NCI-H2107 (cell line): ENCODE measurements at places on chromosomes 3 and 15.

DNA sequence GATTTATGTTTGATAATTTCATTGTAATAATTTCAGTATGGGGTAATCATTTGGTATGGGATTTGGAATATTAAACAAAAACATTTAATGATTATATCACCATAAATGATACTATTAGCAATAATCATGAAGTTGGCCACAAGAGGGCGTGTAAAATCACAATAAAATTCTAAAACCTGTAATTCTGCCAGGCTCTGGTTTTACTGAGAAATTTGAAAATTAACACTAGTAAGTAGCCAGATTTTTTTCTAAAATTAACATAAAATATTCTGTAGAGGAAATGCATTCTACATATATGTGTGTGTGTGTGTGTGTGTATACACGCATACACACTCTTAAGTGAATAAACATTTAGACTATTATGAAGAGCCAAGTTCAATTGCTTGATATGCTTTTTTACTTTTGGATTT is 40.5 kb downstream of the FEZF2 start:
- no peak for DNase-seq

DNA sequence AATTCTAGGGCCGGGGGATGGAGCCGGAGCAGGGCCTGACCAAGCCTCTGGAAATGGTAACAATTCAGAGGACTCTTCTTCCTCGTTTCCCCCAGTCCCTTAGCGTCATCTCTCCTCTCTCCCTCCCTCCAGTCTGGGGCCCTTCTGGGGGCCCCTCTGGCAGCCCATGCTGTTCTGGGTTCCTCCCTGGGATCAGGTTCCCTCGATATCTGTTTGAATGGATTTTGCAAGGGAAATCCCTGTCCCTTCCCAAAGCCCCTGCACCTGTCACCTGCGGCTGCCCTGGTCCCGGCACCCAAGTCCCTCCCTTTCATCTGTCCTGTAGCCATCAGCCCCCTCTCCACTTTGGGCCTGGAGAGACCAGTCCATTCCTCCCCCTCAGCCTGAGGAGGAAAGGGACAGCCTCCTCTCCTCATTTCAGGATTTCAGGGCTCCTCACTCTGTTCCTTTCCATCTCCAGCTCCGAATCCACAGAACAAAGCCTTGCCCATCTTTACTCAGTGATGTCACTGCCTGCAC is 1.7 kb upstream of the PLCB2 start:
- no peak for DNase-seq

DNA sequence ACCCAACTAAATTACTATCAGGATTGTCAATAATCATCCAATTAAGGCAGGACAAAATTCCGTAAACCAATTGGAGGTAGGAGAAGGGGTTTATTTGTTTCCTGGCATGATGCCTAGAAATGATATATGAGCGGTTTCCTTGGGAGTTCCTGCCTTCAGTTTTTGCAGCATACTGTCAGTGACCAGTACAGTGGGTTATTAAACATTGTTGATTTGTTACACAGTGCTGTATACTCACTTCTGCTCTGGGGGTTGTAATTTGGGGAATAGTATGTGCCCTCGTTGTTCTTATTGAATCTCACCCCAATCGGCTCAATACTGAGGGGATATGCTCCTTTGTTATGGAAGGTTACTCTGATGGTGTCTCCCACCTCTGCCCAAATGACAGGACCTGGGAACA is 22.2 kb downstream of the CP start:
- DNase-seq: no peak

GRCh38 chr15:97446138-97446537 is 514.4 kb upstream of the ARRDC4 start:
- no peak for DNase-seq

DNA sequence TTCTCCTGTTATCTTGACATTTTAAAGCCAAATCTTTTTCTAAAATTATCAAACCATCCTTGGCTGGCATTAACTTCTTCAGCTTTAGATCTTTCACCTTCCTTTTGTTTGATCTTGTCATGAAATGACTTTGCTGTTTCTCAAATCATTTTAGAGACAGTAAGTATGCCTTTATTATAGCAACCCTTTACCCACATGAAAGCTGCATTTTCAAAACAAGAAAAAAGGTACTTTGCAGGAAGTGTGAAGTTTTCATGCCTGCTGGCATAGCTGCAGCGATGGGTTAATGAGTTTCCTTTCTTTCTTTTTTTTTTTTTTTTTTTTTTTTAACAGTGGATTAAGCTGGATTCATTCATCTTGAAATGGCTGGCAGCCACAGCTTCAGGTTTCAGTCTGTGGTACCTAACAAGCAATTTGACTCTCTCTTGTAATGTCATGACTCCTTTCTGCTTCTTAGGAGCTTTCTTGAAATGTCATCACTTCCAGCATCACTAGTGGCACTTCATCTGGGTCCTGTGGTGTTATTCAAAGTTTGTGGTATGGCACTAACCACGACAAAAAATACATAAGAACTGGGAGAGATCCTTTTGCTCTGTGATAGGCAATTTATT is 18.8 kb downstream of the SLC25A26 start:
- DNase-seq: peak; percentile 15

- DNase-seq: no peak
These were observed 27.6 kb upstream of the TOP2B start for GRCh38 chr3:25692341-25692740.

- no peak for DNase-seq
These were observed 351.6 kb downstream of the TBC1D5 start for GRCh38 chr3:17390785-17391184.

DNA sequence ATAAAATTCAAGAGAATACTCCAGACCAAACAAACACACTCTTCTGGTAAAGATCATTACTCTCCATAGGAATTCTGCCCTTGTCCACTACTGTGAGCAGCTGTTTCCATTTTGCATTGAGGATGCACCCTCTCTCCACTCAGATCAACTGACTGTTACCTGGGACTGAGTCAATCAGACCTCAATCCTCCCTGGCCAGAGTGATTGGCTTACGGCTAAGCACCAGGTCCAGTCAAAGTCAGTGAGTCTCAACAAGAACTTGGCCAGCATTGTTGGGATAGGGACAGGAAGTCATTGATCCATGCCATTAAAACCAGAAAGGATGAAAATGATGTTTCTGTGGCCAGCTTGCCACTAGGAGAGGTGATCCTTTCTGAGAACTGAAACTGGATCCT is 79.7 kb downstream of the WNT5A start:
- DNase-seq: no peak

DNA sequence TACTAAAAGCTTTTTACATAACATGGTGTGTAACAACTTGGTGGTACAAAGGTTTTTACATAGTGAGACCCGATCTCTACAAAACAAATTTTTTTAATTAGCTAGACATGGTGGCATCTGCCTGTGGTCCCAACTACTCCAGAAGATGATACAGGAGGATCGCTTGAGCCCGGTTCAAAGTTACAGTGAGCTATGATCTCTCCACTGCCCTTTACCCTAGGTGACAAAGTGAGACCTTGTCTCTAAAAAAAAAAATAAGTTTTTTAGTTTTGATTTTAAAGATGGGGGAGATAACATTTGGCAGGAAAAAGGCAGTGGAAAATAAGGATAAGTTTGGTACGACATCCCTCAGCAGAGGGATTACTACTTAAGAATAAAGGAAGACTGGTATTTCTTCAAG is 5.9 kb downstream of the FAM162A start:
- DNase-seq: no peak

DNA sequence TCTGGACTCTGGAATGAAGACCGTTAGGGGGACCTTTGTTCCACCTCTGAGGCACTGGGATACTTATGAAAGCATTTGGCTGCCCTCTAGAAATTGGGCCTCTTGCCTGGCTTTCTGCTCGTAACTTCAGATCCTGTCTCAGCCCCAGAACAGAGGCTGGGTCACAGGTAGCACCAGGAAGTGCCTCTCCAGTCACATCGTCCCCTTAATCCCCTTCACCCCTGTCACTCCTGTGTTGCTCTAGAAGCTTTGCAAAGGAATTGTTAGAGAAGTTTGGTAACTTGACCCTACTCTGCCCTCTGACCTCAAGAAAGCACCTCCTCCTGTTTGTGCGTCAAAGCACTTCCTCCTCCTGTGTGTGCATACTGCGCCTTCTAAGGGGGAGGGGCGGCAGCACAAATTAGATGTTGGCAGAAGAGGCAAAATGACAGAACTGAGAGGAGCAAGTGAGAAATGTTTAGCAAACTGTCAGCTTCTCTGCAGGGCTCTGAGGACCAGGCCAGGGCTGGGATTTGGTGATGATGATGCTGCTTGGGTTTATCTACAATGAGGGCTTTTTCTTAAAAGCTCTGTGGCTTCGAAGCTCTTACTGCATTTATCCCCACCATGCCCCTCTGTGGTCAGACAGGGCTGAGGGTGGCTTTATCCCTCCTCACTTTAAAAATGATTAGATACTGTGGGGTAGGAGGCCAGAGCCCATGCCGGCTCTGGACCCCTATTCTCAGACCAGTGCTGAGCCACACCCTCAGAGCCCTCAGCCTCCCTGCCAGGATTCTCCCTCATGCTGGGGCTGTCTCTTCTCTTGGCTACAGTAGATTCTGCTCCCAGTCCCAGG is 76.2 kb downstream of the LARS2 start:
- no peak for DNase-seq

- no peak for DNase-seq
These were observed 16.0 kb upstream of the MYO1E start for GRCh38 chr15:59388670-59389069.

- DNase-seq: no peak
These were observed 50.9 kb downstream of the FEM1B start for GRCh38 chr15:68328443-68328842.

GRCh38 chr3:74676-75243 is 121.8 kb upstream of the CHL1 start:
- DNase-seq: no peak

DNA sequence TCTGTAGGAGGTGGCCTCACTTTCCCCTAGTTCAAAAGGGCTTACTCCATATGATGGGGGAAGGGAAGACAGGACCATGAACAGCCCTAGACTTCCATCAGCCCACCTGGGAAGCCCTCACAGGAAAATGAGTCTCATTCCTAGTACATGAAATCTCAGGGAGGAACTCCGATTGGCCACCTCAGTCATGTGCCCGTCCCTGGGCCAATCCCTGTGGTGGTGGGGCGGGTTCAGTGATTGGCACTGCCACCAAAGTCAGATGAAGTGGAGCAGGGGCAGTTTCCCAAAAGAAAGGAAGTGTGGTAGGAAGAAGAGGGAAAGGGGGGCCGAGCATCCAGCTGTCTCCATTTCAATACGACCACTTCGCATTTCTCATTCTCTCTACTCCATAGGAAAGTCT is 25.9 kb upstream of the GP9 start:
- no peak for DNase-seq

DNA sequence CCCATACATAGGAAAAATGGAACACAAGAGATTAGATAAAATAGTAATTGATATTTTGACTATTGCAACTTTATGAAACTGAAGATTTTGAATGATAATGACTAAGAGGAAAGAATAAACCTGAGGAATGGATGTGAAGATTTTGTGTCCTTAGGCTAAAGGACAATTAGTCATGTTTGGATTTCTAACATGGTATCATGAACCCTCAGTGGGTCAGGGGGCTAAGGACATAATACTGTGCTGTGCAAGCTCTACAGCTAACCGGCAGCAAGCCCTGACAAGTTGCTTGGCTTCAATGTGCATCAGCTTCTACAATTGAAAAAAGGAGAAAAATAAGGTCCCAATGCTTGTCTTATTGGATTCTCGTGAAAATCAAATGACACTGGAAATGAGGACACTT is 491.0 kb downstream of the MECOM start:
- no peak for DNase-seq

DNA sequence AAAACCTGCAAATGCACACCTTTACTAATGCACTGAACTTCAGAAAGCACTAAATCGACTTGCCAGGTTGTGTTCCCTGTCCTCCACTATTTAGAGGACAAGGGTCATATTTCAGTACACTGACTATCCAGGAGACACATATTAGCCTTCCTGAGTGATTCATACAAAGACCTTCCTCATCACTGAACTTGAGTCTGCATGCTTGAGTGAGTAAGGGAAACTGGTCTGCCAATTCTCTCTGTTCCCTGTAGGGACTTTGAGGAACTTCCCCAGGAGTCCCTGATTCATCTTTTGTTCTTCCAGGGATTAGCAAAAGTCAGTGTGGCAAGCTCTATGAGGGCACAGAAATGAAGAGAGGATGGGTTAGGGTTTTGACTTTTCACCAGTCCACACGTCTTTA is 565.9 kb downstream of the PDCD6IP start:
- DNase-seq: no peak

GRCh38 chr15:68299436-68299835 is 21.9 kb downstream of the FEM1B start:
- no peak for DNase-seq

DNA sequence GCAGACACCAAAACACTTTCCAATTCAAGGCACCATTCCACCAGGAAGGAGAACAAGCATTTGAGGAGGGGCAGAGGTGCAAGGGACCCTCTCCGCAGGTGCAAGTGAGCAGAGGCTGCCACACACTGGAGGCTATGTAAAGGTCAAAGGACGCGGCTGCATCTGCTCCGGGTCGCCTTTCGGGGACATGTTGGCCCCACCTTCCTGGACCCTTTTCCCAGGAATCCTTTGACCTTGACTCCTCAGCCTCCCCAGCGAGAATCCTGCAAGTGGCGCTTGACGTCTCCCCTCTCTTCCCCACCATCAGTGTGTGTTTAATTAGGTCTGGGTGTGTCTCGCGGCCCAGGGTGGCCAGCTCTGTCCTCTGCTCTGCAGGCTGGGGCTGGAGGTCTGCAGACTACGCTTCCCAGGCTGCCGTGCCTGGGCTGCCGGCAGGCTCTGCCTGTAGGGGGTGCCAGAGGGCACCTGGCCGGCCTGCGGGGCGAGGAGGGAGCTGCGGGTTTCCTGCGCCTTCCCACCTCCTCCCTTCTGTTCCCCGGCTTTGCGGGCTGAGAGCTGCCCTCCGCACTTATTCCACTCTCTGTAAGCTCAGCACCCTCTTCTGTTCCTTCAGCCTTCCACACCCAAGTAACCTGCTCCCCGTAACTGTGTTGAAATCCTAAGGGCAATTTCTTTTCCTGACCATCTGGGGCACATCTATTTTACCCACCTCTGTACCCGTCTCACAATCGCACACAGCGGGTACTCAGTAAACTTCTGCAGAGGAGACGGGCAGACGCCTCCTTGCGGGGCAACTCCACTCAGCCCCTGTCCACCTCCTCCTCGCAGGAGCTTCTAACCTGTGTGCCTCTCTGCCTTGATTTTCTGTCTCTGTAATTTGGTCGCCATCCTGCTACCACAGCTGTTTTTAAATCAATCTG is 129.8 kb downstream of the NSMCE3 start:
- DNase-seq: no peak

DNA sequence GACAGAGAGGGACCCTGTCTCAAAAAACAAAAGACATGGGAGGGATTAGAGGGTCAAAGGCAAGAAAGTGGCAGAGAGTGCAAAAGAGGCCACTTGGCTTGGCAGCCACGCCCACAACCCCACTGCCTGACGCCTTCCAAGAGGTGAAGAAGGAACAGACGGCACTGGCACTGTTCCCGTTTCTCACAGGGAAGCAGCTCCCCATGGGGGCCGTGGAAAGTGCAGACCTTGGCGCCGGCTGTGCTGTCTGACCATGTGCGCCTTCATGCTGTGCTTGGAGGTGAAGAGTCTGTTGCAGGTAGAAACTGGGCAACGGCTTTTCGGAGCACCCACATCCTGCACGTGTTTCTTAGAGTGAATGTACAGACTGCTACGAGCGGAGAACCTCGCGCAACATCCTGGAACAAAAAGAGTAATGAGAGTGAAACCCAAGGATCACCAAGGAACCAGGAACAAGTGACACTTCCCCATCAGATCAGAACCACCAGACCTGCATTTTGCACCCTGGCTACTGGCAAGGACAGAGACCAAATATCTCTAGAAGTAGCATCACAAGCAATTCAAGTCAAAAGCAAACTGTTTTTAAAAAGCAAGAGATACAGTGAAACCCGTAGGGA is 9.7 kb downstream of the ZXDC start:
- no peak for DNase-seq

- DNase-seq: no peak
These were observed 15.7 kb downstream of the CAPN7 start for GRCh38 chr3:15221574-15222217.
